Putamen (tissue), 1 donor: ENCODE measurements at places on chromosomes 2 and 18.

DNA sequence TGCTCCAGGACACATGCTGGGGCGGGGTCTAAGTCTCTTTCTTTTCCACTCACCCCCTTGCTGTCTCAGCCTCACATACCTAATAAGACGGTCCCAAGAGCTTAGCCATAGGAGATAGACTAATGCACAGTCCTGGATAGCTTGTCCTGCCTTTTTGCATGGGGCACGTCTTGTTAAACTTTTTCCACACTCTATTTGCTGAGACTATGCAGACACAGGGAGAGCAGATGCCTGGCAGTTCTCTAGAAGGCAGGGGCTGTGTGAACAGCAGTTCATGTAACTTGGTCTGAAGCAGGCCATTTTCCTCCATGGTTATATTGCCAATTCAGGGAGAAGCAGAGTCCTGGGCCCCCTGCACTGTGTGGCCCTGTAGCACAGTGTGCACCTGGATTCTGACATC is 142.1 kb downstream of the SEPTIN10 start:
- no peak for DNase-seq

DNA sequence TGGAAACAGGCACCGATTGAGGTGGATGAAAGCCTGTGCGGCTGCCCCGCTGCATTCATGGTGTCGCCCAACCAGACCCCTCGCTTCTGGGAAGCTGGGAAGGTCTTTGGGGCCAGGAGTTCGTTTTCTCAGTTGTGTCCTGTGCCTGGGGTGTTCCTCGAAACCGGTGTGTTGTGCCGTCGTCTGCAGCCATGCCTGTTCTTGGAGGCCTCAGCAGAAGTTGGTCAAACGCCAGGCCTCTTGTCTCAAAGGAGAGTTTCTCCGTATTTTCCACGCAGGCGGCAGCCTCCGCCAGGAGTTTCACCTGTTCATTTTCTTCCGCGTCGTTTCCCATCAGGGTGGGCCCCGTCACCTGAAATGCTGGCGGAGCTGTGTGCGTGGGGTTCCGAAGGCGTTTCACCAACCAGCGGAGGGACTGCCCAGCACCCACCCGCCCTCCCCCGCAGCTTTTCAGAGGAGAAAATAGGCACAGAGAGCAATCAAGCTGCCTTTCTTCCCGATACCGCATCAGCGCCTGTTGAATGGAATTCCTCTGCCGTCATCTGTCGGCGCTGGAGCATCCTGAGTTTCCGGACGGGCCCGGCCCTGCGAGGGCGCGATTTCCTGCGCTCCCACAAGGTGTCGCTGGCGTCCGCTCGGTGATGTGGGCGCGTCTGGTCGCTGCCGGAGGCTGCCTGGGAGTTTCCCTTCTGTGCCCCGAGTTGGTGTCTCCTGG is 17.0 kb upstream of the NFATC1 start:
- peak; percentile 62 for DNase-seq

DNA sequence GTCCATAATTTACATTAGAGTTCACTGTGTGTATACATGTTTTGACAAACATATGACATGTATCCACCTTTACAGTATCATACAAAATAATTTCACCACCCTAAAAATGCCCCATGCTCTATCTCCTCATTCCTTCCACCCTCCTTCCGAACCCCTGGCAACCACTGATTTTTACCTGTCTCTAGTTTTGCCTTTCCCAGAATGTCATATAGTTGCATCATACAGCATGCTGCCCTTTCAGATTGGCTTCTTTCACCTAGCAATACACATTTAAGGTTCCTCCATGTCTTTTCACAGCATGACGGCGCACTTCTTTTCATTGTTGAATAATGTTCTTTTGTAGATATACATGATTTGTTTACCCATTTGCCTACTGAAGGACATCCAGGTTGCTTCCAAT is 10.4 kb downstream of the LRPPRC start:
- DNase-seq: no peak

- DNase-seq: no peak
Measured at GRCh38 chr18:3075491-3075890, 62.5 kb upstream of the LPIN2 start.

GRCh38 chr2:151664520-151664919 is 69.8 kb downstream of the NEB start:
- DNase-seq: no peak

GRCh38 chr2:20188851-20189250 is 36.1 kb downstream of the SDC1 start:
- DNase-seq: no peak

DNA sequence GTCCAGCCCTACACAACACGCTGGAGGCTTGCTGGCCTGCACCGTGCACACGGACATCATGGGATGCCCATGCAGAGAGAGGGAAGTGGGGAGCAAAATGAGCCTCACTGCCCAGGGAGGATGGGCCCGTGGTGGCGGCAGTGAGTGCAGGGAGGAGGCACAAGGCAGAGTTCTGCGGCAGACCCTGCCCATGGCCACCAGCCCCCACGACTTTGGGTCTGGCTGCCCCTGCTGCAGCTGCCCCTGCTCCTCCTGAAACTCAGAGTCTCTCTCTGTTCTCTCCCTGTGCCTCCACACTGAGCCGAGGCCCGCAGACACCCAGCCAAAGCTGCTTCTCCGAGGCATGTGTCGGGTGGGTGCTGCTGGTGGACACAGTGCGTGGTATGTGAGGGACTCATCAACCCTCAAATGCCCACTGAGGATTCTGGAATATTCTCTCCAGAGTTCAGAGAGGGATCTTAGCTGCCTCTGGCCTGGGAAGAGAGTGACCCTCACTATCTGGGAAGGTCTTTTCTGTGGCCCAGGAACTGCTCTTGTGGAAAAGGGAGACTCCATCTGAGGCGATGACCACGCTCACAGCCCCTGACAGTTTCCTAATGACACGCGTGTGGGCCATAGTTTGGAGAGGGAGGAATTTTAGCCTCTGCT is 45.1 kb upstream of the HPCAL1 start:
- DNase-seq: no peak

DNA sequence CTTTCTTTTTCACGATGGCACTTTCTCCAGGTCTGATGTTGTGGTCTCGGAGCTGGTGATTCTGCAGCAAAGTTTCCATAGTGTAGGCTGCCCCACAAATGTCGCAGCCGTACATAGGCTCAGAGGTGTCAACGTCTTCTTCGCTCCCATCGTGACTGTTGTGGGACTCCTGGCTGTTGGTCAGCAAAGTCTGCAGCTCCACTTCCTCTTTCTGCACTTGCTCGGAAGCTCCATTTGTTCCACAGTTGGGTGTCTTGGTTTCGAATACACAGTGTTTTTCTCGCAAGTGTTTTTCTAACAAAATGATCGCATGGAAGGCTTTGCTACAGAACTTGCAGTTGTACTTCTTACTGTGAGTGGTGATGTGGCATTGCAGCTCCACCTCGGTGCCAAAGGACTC is 126.8 kb downstream of the ZNF521 start:
- DNase-seq: no peak

DNA sequence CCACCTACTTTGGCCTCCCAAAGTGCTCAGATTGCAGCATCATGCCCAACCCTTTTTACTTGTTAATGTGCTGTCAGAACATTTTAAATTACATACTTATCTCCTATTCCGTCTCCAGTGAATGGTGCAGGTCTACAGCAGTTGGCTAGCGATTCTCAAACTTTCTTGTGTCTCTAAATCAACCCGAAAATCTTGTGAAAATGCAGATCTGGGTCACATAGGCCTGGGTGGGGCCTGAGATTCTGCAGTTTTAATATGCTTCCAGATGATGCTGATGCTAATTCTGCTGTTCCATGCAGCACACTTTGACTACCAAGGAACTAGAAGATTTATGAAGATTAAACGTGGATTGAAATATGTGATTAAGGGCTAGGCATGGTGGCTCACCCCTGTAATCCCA is 14.8 kb upstream of the ACSL3 start:
- DNase-seq: no peak

- no peak for DNase-seq
Measured at GRCh38 chr18:7388741-7389140, 157.9 kb downstream of the LRRC30 start.

GRCh38 chr2:27275211-27276150 is at the start of gene DNAJC5G:
Gene DNAJC5G (plus strand): TSS chr2:27275433. CDS start chr2:27276729, 1,296 bp downstream.
- no peak for DNase-seq
